ENCODE measurements at places on chromosomes 1 and 21.

DNA sequence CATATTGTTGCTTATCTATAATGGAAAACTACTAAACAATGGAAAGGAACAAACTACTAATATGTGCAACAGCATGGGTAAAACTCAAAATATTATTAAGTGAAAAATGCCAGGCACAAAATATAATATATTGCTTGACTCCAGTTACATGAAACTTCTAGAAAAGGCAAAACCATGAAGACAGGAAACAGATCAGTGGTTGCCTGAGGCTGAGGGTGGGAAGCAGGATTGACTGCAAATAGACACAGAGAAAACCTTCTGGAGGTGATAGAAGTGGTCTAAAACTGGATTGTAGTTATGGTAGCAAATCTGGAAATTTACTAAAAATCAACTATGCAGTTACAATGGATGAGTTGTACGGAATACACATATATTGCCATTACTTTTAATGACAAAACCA lies 29.5 kb upstream of the SLC44A3 start:
- no peak for DNase-seq

GRCh38 chr1:241677201-241677600 lies 25.1 kb downstream of the WDR64 start:
- no peak for DNase-seq

GRCh38 chr1:87196110-87196827 lies 132.4 kb upstream of the LMO4 start:
- no peak for DNase-seq

GRCh38 chr1:40899230-40899870 lies 37.2 kb upstream of the CITED4 start:
- DNase-seq, result no peak

DNA sequence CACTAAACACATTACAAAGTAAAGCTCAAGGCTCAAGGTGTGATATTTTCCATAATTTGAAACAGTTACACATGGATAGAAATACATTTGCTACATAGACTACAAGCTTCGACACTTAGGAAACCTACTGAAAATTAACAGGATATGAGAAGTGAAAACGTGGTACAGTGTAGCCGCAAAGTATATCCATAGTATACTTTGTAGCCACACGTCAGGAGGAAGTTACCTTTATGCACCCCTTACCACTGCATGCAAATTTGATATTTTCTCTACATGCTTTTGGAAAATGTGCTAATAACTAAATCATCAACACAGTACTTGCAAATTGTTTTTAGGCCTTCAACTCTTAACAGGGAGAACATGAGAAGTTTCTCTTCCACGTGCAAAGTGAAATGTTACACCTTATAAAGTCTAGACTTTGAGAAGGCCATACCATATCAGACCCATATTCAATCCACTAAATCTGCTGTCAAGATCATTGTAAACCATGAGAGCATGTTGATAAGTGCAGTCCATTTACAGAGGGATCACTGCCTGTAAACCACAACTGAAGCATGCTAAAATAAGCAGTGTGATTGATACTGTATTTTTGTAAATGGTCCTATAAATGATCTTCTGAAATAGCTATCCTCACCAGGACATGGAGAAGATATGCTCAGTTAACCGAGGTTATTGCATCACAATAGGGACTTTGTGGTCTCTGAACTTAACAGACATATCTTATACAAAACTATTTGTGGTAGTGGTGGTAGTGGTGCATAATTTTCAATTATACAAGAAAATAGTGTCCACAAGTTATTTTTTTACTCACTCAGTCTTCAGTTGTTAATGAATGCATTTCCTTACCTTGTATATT lies 64.7 kb downstream of the VAV3 start:
- DNase-seq, result no peak

GRCh38 chr21:25464275-25464674 lies 143.0 kb downstream of the MRPL39 start:
- DNase-seq, result no peak

DNA sequence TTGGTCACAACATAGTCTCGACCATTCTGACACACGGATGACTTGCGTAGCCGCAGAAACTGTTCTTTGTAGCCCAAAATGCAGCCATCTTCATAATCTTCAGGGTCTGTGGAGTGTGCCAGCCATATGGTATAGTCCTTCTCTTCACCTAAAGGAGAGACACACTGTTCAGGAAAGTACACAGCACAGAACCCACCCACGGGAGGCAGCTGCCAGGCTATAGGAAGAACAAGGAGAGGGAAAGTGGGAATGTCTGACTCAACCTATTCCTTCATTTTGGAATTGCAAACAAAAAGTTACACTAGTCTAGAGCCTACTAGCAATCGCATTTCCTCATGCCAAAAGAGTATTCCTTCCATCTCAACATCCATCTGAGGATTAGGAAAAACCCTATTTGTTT lies 16.2 kb upstream of the MYBPHL start:
- DNase-seq, result no peak

GRCh38 chr1:191662746-191663145 lies 495.5 kb upstream of the RGS18 start:
- DNase-seq, result no peak

DNA sequence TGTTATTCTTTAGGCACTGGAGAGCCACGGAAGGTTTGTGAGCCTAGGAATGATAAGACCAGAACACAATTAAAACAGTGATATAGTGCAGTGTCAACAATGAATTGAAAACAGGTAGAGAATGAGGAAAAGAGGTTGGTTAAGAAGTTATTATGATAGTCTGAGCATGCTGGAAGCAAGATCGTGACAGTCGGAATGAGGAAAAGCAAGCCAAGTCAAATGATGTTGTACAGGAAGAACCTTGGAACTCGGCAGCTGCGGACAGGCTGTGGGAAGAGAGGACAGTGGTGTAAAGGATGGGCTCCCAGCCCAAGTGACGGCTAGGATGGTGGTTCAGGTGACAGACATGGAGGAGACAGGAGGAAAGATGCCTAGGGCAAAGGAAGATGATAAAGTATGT lies 25.6 kb downstream of the MTARC1 start:
- DNase-seq, result no peak

Data from H4 (cell line).